Kidney glomerular epithelial cell (primary cell): ENCODE measurements at places on chromosomes 1 and 21.

DNA sequence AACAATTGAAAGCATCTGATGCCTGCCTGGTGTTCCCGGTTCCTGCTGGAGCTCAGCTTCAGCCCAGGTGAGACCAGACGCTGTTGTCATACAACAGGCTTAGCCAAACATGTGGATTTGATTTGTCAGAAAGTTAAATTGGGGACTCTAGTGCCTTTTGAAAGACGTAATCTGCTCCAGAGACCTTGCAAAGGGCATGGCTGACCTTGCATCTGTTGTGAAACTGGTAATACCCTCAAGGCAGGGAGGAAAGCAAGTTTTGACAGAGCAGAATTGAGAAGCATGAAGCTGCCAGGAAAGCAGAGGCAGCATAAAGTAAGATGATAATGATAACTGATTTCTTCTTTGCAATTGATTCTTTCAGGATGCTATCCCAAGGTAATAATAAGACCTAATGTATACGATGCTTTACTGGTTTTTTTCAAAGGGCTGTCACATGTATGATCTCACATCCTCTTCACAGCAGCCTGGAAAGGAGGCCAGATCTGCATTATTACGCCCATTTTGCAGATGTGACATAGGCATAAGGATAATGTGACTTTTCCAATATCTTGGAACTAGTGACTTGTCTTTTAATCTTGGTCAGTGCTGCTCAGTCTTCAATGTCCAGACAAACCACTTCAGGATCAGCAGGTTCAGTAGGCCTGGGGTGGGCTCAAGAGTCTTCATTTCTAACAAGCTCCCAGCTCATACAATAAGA lies 24.7 kb upstream of the CNN3 start:
- no peak for DNase-seq

DNA sequence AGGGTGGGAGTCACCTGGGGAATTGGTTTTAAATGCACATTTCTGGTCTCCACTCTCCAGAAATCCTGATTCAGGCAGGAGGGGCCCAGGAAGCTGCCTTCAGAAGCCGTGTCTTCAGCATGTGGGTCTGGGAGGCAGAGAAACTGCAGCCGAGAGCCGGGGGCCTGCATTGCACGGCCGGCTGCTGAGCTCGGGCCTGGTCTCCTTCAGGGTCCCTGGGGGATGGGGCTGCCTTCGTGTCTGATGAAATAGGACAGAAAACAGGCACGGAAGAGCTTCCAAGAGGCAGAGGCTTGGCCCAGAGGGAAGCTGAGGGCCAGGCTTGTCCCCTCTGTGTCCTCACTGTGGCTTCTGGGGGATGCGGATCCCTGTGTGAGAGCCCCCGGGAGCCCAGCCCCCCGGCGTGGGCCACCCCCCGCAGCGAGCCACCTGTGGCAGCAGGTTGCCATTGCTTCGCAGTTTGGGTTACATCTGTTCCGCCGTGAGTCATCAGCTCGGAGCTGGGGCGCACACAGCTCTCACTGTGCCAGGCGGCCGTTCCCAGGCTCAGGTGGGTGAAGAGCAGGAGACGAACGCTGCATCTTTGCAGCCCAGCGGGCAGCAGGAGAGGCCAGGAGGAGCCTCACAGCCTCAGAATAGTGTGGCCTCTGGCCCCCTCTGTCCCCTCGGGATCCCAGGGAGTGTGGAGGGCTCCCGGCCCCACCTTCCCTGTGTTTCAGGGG lies 72.4 kb downstream of the AJAP1 start:
- DNase-seq: no peak

DNA sequence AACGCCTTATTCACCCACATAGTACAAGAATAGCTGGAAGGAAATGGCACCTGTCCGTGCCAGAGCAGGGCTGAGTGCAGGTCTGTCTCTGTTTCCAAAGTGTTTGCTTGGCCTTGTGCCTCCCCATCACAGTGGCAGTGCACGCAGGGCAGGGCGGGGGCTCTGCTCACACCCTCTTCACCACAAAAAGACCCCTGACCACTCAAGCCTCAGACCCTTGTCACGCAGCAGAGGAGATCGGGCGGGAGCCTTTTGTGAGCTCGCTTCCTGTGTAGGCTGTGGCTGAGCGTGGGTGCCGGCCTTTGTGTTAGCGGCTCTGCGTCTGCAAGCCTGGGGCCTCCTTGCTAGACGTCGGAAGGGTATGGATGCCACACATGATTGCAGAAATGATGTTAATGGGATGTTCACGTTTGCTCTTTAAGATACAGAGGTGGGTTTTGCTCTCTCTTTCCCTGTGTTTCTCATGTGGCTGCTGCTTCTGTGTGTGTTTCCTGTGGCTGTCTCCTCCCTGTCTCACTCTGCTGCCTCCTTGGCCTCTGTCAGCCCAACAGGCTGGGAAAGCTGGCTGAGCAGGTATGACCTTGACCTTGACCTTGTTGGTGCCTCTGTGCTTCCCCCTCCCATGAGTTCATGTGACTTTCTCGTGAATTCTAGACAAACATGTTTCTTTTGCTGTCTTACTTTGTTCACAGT lies 45.4 kb downstream of the S100B start:
- DNase-seq: no peak

- DNase-seq: no peak
These were observed 78.3 kb downstream of the NUF2 start for GRCh38 chr1:163399976-163400601.

DNA sequence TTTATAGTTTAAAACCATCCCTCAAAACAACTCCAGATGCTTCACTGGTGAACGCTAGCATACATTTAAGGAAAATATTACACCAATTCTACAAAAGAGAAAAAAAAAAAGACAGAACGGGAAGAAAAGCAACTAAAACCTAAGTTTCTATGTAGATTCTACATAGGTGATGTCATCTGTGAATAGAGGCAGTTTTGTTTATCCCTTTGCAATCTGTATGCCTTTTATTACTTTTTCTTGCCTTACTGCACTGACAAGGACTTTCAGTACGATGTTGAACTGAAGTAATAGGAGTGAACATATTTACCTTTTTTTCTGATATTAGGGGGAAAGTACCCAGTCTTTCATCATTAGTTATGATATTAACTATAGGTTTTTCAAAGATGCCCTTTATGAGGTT lies 101.7 kb upstream of the HAO2 start:
- no peak for DNase-seq

GRCh38 chr1:170355267-170355801 lies 176.6 kb upstream of the GORAB start:
- no peak for DNase-seq

DNA sequence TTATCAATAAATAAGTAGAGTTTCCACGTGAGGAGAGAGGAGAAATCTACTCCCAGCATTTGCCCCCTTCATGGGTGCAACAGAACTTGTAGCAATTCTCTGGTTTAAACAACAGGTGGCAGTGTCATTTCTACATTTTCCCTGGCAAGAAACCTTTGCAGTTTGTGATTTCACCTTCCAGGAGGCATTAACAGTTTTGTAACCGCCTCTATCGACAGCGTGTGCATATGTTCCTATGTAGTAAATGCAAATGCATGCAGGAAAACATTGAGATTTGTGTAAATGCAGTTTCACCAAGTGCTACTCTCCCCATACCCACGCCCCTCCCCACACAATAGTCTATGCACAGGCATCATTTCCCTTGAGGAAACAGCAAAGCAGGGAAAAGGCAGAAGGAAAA lies 494.7 kb downstream of the SMYD3 start:
- peak; percentile 28 for DNase-seq

- DNase-seq: no peak
These were observed 213.0 kb downstream of the LMX1A start for GRCh38 chr1:165143437-165144065.

DNA sequence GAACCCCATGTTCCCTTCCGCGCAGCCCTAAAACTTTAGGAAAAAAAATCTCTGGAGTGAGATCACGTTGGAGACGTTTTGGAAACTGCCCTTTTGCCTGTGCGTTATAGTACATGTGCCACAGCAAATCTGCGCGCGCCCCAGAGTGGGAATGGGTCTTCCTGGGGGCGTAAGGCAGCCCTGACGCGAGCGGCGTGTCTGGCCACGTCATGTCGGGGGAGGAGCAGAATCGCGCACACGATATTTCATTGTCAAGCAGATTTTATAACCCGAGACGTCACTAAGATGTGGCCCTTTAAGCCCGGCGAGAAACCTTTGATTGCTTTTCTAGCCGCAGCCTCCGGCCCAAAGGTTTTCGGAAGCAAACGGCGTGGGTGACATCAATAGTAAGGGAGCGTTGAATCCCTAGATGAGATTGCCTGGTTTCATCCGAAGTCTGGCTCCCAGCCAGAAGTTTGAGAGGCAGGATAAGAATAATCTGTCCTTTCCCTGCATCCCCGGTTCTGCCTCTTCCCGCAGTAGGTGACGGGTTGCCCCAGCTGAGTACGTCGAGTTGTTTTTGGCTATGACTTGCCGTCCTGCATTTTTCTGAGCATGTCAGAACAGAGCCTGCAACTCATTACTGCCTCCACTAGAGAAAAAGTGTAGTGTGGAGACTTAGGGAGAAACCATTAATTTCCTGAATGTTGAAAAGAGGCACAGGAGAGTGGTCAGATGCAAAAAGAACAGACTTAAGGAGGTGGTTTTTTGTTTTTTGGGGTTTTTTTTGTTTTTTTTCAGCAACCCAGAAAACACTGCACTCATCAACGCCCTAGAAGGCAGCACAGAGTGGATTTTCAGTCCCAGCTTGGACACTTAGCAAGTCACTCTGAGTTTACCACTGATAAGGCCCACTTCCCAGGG lies 817 bp upstream of the PMVK start:
- DNase-seq: peak; percentile 96

DNA sequence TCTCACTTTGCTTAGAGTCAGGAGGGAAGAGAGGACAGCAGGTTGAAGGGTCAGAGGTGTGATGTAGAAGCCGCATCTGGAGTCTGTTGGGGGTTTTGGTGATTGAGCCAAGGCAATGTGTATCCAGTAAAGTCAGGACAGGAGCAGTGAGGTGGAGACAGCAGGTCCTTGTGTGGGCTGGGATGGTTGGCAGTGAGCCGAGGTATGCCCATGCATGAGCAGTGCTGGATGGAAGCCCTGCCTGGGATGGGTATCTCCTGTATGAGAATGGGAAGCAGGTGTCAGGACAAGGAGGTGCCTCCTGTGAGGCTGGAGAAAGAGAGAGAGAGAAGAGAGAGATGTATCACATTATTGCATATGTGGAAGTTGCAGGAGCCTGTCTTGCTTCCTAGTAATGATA lies 90.0 kb downstream of the OBSCN start:
- no peak for DNase-seq

DNA sequence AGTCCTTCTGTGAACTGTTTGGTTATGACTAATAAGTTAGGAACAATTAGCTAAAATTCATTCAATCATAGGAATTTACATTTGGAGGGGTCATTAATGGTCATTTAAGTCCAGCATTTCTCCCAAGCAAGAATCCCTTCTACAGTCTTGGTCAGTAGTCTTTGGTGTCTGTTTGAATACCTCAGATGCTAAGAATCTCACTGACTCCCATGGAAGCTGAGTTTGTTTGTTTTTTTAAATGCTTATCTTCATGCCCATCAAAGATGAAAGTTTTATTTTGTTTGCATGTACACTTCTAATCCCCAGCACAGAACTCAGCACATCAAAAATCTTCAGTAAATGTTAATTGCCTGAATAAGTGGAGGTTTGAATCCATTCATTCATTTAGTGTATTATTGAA lies 41.3 kb upstream of the SLC44A3 start:
- peak; percentile 30 for DNase-seq

- no peak for DNase-seq
These were observed 77.3 kb upstream of the BCAR3 start for GRCh38 chr1:93758842-93759515.
